ENCODE measurements at places on chromosomes 5 and 9.

- no peak for DNase-seq
Measured at GRCh38 chr9:2072752-2073405, 57.7 kb downstream of the SMARCA2 start.

- no peak for DNase-seq
Measured at GRCh38 chr9:123742009-123742767, 187.7 kb downstream of the DENND1A start.

- no peak for DNase-seq
Measured at GRCh38 chr5:63081402-63081801, 502.8 kb downstream of the LRRC70 start.

DNA sequence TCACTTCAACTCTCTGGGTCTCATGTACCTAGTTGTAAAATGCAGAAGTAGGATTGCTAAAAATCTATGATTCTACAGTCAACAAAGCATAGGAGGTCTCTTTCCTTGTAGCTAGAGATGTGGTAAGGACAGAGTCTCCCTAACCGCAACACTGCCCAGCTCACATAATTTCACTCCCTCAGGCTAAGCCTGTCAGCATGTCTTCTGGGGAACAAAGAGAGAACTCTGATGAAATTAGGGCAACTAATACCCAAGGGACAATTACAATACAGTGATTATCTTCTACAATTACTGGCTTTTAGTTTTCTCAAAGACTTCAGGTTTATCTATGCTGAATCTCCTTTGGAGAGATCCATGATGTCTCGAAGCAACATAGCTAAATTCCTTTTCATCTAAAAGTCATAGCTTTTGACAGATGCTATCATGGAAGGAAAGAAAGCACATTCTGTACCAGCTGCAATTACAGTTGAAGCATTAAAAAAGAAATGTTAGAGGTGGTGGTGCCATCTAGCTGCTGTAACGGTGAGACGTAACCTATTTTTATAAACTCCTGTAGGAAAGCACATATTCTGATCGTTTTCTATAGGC, 141.1 kb upstream of the TARS1 start:
- DNase-seq = no peak

DNA sequence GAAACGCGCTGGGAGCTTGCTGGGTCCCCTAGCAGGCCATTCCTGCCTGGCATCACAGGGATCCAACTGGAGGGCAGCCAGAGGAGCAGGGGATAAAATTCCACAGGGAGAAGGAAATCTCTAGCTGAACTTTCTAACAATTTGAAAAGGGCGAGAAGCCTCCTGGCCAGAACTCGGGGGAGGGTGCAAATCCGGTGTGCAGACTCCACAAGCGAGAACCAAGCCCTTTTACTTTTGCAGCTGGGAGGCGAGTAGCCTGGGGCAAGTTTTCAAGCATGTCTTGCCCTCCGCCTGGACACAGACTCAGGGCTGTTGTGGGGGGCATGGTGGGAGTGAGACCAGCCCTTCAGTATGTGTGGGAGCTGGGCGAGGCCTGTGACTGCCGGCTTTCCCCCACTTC, 14.3 kb upstream of the POU5F2 start:
- DNase-seq = no peak

- DNase-seq = no peak
Measured at GRCh38 chr9:117245175-117245829, 169.6 kb downstream of the ASTN2 start.

DNA sequence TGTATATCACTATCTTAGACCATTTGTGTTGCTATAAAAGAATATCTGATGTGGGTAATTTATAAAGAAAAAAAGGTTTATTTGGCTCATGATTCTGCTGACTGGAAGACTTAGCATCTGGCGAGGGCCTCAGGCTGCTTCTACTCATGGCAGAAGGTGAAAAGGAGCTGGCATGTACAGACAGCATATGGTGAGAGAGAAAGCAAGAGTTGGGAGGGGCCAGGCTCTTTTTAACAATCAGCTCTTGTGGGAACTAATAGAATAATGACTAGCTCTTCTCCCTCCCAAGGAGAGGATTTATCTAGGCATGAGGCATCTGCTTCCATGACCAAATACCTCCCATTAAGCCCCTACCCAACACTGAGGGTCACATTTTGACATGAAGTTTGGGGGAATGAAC, 130.2 kb upstream of the SV2C start:
- DNase-seq = no peak

DNA sequence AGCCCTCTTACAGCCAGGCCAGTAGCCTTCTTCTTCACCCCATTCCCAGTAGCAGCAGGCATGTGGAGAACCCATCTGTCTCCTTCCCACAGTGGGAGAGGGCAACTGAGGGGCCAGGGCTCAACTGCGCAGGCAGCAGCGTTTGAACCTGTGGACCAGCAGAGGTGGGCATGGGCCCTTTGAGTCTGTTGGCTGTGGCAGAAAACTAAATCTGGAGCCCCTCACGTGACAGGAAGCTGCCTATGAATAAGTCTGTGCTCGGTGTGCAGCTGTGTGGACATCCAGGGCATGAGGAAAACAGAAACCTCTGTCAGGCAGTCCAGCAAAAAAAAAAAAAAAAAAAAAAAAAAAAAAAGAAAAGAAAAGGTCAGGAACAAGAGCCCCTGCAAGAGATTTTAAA, 189.2 kb upstream of the NR3C1 start:
- no peak for DNase-seq

Data from SIG-M5 (cell line).